ENCODE measurements at places on chromosomes 1 and 21. TPM values are rescaled to one million over a fixed set of nuclear protein-coding genes. Genes with fewer than 3 reads are reported as not detected.

GRCh38 chr1:6099297-6099696, 53.6 kb downstream of the KCNAB2 start:
- H3K27ac ChIP-seq, result no peak overlapping the region
- no peaks in the 10 kb centered on the region for H3K36me3 ChIP-seq
- peaks cover 27% of the 10 kb centered on the region for H3K27me3 ChIP-seq
- no peak for DNase-seq

- DNase-seq, result no peak
- H3K4me3 ChIP-seq, result no peak overlapping the region
- no peak overlapping the region for H3K27ac ChIP-seq
- H3K4me1 ChIP-seq, result no peaks in the 10 kb centered on the region
- H3K27me3 ChIP-seq, result peaks cover 2% of the 10 kb centered on the region
Measured at GRCh38 chr1:228767636-228768354, 32.5 kb downstream of the RHOU start.

DNA sequence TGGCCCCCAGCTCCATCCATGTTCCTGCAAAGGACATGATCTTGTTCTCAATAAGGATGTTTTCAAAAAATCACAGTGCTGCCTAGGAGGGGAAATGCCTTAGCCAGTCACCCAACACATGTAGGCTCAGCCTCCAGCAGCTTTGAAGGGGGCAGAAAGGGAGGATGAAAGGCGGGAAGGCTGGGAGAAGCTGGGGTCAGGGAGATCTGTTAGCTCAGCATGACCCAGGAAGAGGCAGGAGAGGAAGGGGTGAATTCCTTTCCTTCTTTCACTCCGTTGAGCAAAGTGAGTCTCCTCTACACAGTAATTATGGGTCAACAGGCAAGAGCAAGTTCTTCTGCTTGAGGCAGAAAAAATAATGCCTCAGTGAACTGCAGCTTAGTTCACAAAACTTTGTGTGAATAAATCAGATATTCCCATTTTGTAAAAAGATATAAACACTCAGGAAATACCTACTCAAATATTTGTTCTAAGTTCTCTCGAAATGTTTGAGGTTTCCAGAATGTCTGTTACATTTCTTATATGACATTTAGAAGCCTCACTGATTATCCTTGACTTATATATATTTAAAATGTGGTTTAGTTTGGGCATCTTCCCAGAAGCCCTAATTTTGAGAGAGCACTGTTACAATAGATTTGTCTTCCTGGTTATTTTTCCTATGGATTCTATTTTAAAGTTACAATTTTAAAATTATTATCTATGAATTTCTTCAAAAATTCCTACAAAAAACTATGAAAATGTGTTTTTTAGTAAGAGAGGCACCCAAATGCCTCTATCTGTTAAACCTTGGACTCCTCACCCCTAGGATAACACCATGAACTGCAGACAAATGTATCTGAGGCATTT, 116.8 kb downstream of the KCNJ6 start:
- H3K36me3 ChIP-seq, result no peaks in the 10 kb centered on the region
- H3K27ac ChIP-seq, result no peak overlapping the region
- peaks cover 9% of the 10 kb centered on the region for H3K27me3 ChIP-seq
- no peak overlapping the region for H3K4me3 ChIP-seq
- DNase-seq, result no peak
- no peaks in the 10 kb centered on the region for H3K4me1 ChIP-seq

DNA sequence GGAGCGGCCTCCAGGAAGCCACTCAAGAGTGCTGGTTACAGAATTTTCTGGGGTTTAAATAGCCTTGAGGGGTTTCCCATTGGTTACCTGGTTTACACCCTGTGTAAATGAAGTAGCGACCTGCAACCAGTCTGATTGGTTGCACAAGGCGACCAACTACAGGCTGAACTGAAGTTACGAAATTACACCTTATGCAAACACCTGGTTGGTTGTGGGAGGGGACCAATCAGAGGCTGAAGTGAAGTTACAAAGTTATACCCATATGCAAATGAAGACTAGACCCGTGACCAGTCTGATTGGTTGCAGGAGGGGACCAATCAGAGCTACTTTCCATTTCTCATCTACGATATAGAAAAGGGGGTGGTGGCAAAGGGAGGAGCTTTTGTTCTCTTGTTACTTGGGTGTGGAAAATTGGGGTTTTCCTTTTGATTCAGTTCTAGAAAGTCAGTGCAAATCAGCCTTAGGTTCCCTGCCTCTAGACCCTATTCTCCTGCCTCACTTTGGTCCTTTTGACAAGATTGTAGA, 22.2 kb upstream of the C1orf174 start:
- H3K36me3 ChIP-seq, result no peaks in the 10 kb centered on the region
- H3K4me3 ChIP-seq, result no peak overlapping the region
- H3K27me3 ChIP-seq, result peaks cover 42% of the 10 kb centered on the region
- no peaks in the 10 kb centered on the region for H3K4me1 ChIP-seq
- peak; percentile 21 for DNase-seq

DNA sequence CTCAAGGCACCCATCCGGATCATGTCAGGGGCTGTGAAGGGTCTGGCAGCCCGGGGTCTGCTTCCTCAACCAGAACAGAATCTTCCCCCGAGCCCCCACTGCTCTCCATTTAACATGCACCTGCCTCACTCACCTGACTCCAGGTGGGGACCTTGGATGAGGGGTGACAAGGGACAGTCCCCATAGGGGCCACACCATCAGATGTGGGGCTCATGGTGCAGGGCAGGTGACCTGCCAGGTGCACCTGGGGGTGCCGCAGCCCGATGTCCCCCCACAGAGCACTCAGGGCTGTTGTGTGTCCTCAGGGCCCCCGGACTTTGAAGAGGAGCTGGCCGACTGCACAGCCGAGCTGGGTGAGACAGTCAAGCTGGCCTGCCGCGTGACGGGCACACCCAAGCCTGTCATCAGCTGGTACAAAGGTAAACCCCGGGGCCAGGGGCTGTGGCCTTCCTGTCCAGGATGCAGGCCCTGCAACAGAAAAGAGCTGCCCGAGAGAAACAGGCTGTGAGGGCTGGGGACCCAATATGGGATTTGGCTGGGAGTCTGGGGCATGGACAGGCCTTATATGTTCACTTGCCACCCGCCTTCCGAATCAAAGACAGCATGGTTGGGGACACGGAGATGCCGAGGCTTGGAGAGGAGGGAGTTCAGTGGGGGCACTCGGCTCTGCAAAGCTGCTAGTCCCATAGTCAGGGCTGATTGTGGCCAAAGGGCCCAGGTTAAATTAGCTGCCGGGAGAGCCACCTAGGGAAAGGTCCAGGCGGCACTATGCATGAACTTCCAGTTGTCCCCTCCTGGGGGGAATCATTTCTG, 64.6 kb downstream of the TRIM11 start:
- H3K4me3 ChIP-seq, result no peak overlapping the region
- H3K27me3 ChIP-seq, result no peaks in the 10 kb centered on the region
- DNase-seq, result peak; percentile 71

DNA sequence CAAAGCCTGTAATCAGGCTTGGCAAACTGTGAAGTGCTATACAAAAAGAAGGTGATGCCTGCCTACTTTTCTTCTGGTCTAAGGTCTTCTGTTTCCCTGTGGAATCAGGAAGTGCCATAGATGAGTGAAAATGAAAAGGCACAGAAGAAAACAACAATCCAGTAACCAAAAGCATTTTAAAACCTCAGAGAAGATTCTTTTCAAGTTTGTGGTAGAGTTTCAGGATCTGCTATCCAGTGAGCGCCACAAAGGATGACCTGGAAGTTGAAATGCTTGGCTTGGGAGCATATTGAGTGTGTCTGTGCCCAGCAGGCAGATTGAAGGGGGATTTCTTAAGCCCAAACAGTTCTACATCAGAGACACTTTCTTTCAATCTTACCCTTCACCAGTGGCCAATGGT, 272.2 kb downstream of the PAPPA2 start:
- H3K27ac ChIP-seq, result no peak overlapping the region
- no peaks in the 10 kb centered on the region for H3K27me3 ChIP-seq
- no peaks in the 10 kb centered on the region for H3K4me1 ChIP-seq
- no peak overlapping the region for H3K4me3 ChIP-seq
- H3K36me3 ChIP-seq, result no peaks in the 10 kb centered on the region
- no peak for DNase-seq

- H3K4me3 ChIP-seq, result no peak overlapping the region
- DNase-seq, result no peak
- H3K27ac ChIP-seq, result peak overlapping the region; percentile 84
- peaks cover 57% of the 10 kb centered on the region for H3K4me1 ChIP-seq
- no peaks in the 10 kb centered on the region for H3K36me3 ChIP-seq
Measured at GRCh38 chr1:61140778-61141177, 58.4 kb downstream of the NFIA start.

DNA sequence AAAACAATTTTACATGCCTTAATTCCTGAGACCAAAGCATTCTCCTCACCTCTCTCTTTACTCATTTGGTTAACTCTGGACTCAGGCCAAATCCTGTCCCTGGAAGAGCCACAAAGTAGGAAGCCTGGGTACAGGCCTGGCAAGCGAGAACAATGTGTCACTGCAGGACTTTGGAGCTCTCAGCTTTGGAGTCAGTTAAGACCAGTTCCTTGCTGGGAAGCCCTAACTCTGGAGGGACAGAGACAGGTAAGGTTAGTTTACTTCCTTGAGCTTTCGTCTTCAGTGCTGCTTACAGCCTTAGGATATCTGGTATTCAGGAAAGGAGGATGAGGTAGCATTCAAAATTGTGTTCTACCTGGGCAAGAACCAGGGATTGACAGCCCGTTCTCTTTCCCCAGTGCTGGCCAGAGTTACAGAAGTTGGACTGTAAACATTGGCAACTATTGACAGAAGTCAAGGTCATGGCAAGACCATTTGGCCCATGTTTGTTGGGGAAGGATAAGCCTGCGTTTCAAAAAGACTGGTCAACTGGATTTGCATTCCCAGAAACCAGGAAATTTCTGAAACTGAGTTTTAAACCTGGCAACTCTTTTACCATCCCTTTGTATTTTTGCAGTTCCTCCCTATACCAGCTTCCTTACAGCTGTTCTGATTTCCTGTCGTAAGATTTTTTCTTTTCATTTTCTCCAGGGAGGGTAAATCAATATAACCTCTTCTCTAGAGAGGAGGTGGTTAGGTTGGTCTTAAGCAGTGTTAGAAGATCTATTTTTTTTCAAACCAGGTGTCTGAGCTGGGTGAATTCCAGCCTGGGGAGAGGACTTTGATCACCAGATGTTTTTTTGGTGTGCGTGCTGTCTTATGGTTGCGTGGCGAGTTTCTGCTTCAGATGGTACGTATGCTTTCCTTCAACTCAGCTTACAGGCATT, at the start of gene C4BPB:
Gene C4BPB, plus strand, starts transcription at position 160 of the 926 bp plus-strand sequence. Its CDS starts 672 bp downstream, at position 832.
- no peak within 1 kb of the TSS for H3K27ac ChIP-seq
- H3K4me3 ChIP-seq, result no peak within 1 kb of the TSS
- peaks cover 6% of the 10 kb centered on the region for H3K4me1 ChIP-seq
- H3K27me3 ChIP-seq, result no peaks in the 10 kb centered on the region
- H3K36me3 ChIP-seq, result no peaks in the 10 kb centered on the region

Gene TMCC2
- 3.9 TPM for total RNA-seq

Gene STXBP3
- 61.2 TPM for total RNA-seq

Gene RPRD2
- 26.1 TPM for total RNA-seq

Gene IFI44L
- total RNA-seq, result 0.57 TPM

Gene GJA9
- not detected for total RNA-seq

Gene CTPS1
- total RNA-seq, result 19.7 TPM

Gene OLIG2
- total RNA-seq, result not detected

Data from suprapubic skin (tissue), 4 donors.